ENCODE measurements at places on chromosomes 16 and 17.

GRCh38 chr16:82748026-82748425 is 121.3 kb downstream of the CDH13 start:
- no peak for DNase-seq

- no peak for DNase-seq
Observed at GRCh38 chr17:10031606-10032005, 126.5 kb upstream of the RCVRN start.

DNA sequence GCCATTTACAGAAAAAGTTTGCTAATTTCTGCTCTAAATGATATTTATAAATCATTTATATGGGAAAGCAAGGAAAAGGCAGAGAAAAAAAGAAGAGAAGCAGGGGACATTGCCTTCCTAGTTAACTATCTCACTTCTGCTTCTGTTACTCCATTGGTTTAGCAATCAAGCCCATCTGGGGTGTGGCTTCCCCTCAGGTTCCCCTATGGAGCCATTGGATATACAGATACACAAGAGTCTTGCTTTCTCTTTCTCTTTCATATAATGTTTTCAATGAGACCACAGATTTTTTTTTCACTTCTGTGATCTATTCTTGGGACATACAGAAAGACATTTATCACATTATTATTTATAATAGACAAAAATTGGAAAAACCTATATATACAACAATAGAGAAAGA is 105.6 kb upstream of the TOM1L1 start:
- no peak for DNase-seq

- no peak for DNase-seq
Observed at GRCh38 chr17:47649972-47650524, 329 bp downstream of the KPNB1 start.

GRCh38 chr16:3525951-3526350 is 25.1 kb downstream of the CLUAP1 start:
- DNase-seq, result no peak
